Gastroesophageal sphincter (tissue), 4 donors: ENCODE measurements at places on chromosomes 1 and 21. TPM values are rescaled to one million over a fixed set of nuclear protein-coding genes. Genes with fewer than 3 reads are reported as not detected.

Gene AVPR1B
- total RNA-seq = not detected

Gene NGF
- total RNA-seq = 0.93 TPM

Gene KPRP
- total RNA-seq = not detected

Gene CD1B
- not detected for total RNA-seq

DNA sequence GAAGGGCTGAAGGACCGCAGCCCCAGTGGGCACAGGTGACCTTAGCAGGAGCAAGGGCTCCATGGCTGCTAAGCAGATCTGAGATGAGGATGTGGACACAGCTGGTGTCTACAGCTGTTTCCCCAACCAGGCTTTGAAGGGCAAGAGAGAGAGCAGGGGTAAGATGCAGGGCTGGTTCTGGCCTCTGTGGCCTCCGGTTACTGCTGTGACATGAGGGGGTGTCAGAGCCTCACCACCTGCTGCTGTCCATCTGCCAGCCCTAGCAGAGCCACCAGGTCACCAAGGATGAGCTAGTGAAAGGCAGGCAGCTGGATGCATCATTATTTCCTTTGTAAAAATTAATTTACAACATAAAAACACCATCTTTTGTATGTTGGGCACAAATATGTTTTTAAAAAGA is 33.4 kb downstream of the OBSCN start:
- ATAC-seq = no peak

GRCh38 chr1:236854605-236854983 is 59.5 kb downstream of the MTR start:
- ATAC-seq = no peak

Gene CFHR3
- not detected for total RNA-seq

DNA sequence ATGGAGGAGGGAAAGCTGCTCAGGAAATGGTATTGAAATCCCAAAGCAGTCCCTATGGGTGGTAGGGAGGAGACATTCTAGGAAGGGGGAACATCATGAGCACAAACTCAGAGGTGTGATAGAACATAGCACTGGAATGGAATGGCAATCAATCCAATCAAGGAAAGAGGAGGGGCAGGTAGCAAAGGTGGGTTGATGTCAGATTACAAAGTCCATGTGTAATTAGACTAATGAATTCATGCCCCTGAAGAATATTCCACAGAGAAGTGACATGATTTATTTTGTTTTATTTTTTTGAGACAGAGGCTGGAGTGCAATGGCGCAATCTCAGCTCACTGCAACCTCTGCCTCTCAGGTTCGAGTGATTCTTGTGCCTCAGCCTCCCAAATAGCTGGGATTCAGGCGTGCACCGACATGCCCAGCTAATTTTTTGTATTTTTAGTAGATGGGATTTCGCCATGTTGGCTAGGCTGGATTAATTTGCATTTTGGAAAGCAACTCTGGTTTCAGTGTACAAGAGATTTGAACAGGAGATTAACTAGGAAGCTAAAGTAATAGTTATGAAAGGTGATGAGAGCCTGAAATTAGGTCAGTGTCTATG is 36.1 kb downstream of the DEGS1 start:
- ATAC-seq = no peak
